ENCODE measurements at places on chromosomes 4 and X.
A peak's percentile ranks its signal among the peaks of the same experiment; 100 is the strongest.

DNA sequence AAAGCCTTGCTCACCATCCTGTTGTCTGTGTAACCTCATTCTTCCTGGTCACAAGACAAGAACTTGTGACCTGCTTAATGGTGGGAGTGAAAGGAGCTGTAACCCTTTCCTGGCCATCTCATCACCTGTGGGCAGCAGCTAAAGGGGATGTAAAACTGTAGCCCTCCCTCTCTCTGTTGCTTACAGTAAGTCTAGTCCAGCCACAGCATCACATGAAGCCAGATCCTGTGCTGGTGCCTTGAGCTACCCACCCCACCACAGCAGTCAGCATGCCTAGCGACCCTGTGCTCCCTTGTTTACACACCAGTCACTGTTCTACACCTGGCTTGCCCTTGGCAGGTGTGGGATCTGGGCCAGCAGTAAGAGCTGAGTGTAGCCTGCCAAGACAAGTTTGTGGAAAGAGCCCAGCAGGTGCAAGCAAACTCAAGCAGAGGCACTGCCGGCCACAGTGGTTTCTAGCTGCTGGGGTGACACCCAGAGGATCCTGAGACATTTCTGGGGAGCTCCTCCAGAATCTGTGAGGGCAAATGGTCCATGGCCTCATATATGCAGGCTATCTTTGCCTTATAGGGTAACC lies 41.0 kb downstream of the UGT2B28 start:
- no peak for DNase-seq

DNA sequence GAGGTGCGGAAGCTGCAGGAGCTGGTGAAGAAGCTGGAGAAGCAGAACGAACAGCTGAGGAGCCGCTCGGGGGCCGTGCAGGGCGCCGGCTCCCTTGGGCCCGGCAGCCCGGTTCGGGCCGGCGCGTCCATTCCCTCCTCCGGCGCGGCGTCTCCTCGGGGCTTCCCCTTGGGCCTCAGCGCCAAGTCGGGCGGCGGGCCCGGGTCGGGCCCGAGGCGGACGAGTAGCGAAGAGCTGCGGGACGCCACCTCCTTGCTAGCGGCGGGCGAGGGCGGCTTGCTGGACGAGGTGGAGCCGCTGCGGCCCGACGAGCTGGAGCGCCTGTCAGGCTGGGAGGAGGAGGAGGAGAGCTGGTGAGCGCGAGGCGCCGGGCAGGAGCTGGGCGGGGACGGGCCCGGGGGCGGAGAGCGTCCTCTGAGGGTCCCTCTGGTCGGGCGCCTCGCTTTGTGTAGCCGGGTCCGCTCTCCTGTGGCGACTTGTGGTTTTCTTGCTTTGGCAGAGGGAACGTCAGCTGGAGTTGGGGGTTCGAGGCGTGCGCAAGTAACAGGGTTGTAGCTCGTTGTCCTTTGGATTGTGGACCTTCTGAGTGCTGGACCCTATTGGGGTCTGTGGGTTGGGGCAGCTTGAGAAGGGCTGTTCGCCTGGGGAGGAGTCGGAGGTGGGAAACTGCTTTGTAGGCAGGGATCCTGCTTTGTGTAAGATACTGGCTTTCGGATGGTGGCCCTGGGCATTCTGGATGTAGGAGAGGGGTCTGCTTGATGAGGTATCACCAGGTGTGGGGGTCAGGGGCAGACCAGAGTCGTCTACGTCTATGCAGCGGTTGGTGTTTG lies 662 bp downstream of the SLAIN2 start:
- peak; percentile 15 for DNase-seq

- no peak for DNase-seq
These were observed 21.9 kb upstream of the GPR78 start for GRCh38 chr4:8558080-8558960.

DNA sequence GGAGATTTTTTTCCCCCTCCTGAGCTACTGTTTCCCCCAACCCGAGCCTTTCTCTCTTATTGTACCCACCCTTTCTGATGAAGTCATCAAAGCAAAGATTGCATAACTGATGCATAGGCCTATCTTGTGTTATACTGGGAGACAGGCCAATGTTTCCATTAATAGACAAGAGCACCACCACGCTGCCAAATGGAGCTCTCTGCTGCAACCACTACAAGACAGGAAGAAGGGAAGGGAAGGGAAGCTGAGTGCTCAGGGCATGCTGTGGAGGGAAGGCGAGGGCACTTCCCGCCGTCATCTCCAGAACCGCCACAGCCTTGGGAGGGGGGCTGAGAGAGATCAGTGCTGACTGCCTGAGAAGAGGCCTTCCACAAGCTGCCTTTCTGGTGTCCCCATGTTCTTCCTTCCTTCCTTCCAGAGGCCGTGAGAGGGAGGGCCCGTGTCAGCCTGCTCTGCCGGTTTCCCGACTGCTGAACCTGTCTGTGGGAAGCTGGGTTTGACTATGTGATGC lies 75.0 kb downstream of the MGST2 start:
- no peak for DNase-seq

GRCh38 chr4:61507091-61507490 lies 307.0 kb downstream of the ADGRL3 start:
- DNase-seq: no peak

DNA sequence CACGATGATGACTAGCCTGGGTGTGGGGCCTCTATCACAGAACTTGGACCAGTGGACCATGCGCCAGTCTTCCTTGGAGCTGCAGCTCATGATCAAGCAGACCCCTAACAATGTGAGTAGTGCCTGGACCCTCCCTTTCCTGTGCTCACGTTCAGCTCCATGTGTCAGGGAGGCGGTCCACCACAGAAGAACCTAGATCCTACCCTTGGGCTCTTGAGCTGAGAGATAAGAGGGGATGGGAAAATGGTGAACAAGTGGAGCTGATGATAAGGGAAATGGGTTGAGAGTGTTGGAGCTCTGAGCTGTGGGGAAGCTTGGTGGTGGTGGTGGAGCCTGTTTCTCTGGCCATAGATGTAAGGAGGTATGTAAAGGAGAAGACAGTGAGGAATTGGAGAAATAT lies 13.1 kb downstream of the MED12 start:
- DNase-seq: no peak

DNA sequence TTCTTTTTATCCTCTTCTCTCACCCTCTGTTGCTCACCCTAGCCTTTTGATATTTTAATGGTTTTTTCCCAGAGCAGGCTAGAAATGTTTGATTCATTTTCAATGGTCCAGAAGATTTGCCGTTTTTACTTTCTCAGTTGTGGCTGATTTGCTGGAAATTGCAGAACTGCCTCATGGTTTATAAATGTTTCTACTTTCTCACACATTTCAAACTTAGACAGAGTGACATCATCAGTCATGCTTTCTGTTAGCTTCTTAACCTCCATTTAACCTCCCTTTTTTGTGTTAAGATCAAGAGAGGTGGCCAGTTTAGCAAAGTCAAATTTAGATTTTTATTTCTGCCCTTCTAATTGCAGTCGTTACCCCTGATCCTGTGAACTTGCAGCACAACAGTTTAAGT lies 8.7 kb downstream of the RXFP1 start:
- DNase-seq: no peak

DNA sequence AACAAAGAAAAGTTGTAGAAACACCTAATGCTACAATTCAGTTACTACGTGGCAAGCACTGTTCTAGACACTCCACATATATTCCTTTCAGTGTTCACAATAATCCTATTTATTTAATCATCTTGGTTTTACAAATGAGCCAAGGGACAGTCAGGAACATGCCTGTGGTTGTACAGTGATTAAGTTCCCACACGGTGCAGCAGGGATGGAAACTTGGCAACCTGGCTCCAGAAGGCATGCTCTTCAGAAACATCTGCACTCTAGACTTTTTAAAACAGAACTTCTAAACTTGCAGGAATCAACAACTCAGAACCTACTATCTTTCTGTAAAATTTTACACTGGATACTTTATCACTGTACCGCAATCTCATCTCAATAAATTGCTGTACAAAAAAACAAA lies 32.1 kb downstream of the TAPT1 start:
- no peak for DNase-seq

DNA sequence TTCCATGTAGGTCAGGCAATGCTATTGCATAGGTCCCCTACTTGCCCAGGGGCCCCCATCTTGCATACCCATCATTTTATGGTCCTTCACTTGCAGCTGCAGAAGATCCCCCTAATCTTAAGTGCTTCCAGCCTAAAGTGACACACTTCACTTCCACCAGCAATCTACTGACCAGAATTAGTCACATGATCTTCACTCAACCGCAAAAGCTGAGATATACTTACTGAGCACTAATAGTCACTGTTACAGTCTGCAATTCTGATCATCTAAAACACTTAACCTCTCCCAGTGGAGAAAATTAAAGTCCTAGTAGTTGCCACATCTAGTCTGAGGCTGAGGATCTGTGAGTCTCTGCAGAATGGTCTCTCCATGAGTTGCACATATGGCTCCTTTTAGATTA lies 82.1 kb downstream of the AREG start:
- no peak for DNase-seq

- DNase-seq: no peak
These were observed 42.5 kb upstream of the MAP9 start for GRCh38 chr4:155419266-155419665.

DNA sequence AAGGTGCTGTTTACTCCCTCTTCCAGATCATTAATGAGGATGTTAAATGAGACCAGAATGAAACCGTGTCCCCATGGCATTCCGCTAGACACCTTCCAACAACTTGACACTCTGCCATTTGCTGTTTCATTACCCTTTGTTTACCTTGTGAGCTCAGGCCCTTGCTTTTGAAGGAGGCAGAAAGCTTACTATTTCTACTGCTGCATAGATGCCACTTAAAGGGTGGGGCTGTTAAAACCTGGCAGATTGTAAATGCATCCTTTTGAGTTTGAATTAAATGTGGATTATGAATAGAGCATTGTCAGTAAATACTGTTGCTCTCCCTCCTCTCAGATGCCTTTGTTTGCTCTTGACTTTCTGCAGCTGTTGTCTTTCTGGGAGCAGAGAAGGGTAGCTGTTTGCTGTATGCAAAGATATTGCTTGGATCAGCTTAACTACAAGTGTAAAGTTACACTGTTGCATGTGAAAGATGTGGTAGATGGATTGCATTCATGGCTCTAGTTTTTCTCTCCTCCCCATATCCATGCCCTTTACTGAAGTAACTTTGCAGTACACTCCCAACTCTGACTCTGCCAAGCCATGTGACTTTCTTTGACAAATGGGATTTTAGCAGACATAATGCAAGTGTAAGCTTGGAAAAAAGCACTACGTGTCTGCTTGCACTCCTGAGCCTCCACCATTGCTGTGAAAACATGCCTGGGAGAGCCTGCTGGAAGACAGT lies 75.0 kb upstream of the DHX15 start:
- no peak for DNase-seq

- DNase-seq: no peak
These were observed 45.2 kb downstream of the ADH5 start for GRCh38 chr4:99043346-99043745.

GRCh38 chrX:115940888-115941332 lies 229.6 kb upstream of the AGTR2 start:
- DNase-seq: no peak

DNA sequence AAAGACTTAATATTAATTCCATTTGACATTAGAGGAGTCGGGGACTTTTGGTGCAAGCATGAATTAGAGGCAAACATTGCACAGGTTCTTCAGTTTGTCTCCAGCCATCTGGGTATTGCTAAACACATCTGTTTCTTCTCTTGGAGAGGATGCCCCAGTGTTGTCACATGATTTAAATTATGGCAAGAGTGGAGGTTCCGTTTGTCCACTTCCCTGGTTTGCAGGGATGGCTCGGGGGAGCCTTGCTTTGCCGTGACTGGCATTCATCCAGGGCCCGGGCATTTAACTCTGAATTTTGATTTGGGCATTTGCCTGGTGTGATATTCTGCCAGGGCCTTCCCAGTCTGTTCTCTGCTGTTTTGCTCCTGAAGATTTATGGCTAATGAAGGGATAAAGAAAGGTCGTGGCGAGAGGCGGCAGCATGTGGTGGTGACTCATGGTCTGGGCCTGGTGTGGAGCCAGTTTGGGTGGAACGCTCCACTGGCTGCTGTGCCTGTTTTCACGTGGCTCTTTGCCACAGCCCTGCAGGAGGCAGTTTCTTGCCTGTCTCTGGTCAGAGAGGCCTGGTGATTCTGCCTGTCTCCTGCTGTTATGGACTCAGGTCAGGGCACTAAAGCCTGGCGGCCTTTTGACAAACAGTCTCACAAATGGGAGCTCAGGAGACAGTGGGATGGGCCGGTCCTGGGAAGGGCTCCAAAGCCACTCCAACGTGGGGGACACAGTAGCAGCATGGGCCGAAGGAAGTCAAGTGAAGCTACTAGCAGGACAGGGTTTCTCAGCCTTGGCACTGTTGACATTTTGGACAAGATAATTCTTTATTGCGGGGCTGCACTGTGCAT lies 99.4 kb upstream of the PGRMC2 start:
- no peak for DNase-seq

GRCh38 chr4:41646862-41647261 lies 101.7 kb downstream of the PHOX2B start:
- no peak for DNase-seq

DNA sequence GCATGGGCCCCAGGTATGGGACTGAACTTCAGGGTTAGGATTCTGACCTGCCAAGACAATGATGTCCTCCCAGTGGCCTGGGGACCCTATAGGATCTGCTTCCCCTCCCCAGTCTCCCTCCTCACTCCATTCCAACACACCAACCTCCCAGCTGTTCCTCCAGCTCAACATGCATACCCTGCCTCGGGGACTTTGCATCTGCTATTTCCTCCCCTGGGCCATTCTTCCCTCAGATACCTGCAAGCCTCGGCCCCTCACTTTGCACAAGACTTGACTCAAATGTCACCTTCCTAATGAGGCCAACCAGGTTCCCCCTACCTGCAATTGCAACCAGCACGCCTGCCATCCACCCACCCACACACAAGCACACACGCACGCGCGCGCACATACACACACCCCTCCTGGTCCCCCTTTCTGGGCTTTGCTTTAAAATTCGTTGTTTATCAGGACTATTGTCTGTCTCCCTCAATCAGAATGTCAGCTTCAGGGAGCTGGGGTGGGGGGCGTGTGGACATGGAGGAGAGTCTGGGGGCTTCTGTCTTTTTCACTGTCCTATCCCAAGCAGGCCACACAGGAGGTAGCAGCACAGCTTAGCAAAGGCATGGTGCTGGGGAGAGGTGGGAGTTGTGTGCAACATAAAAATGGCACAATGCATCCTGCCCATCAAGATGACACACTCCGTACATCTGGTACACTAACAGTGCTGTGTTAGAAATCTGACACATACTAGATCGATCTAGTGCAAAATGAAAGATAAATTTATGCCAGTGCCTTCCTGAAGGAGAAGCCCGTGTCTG lies 20.6 kb upstream of the PPP2R2C start:
- DNase-seq: no peak

GRCh38 chr4:27720010-27720766 lies 859.5 kb downstream of the STIM2 start:
- DNase-seq: no peak

GRCh38 chrX:149720021-149720689 lies 8.3 kb downstream of the MAGEA11 start:
- DNase-seq: no peak

- DNase-seq: no peak
These were observed 7.9 kb downstream of the NONO start for GRCh38 chrX:71291381-71291780.
